ENCODE measurements at places on chromosomes 3 and 15.

GRCh38 chr15:29888646-29889045 is 66.4 kb upstream of the TJP1 start:
- peak; percentile 72 for DNase-seq

DNA sequence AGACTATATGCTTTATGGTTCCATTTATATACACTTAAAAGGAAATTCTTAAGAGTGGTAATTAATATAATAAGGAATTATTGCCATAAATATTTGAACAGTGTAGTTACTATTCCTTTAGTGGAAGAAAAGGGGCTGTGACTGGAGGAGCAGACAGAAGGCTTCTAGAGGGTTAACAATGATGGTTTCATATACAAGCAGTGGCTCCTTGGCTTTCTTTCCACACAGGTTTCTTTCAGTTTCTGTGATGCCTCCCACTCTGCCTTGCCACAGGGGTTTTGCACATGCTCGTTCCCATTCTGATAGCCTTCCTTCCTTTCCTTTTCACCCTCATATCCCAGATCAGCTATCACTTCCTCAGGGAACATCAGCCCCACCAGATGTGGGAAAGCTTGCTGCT is 108.8 kb upstream of the LYSMD4 start:
- no peak for DNase-seq

GRCh38 chr15:76935620-76936019 is 4.1 kb downstream of the RCN2 start:
- DNase-seq = peak; percentile 13

GRCh38 chr3:87090631-87091030 is 99.7 kb upstream of the VGLL3 start:
- DNase-seq = no peak

DNA sequence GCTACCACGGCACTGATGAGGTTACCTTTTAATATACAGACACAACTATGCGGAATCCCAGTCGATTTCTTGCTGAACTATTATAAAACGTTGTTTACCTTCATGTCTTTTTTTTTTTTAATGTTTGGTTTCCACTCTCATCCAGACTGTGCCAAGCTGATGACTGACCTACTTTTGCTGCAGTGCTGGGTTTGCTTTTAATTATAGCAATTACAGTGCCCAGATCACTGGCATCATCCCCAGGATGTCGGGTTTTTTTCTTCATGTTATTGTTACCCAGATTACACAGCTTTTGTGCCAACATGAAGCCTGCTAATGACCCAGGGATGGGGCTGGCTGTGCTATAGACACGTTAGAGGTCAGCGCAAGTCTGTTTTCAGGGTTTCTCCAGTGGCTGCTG is 294.0 kb upstream of the ATP10A start:
- DNase-seq = no peak

DNA sequence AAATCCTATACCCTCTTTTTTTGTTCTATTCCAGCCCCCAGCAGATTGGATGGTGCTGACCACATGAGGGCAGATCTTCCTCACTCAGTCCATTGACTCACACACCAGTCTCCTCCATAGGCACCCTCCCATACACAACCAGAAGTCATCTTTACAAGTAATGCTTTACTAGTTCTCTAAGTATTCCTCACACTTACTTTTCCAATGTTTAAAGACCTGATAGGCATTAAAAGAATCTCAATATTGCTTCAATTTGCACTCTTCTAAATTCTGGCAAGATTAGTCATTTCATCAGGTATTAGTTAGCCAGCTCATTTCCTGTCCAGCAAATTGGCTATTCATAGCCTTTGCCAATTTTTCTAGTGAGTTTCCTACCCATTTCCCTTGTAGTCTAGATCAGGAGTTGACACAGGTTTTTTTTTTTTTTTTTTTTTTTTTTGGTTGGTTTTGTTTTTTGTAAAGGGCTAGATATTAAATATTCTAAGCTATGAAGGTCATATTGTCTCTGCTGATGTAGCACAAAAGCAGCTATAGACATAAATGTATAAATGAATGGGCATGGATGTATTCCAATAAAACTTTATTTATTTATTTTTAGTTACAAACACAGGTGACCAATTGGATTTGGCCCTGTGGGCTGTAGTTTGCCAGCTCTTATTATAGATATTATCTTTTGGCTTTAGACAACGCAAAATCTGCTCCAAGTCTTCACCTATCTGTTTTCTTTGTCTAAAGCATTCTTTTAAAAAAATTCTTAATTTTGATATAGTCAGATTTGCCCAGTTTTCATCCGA is 76.1 kb downstream of the ABHD5 start:
- DNase-seq = peak; percentile 25

GRCh38 chr3:195195321-195196209 is 75.4 kb downstream of the XXYLT1 start:
- no peak for DNase-seq

GRCh38 chr15:74864296-74864695 is 8.9 kb downstream of the SCAMP2 start:
- no peak for DNase-seq

DNA sequence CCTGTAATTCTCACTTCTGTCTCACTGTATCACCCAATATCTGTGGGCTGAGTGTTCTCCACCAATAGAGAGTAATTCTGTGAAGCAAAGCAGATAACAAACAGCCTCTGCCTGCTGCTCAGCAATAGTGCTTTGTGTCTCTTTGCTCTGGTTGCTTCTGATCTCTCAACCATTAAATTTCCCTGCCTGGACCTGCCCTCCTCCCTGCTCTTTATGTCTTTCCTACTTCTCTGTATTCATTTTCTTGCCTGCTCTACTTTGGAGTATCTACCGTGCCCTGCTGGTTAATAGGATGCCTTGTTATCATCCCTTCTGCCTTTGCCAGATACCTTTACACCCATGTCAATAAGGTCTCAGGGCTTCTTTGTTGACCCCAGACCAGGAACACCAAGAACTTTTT is 102.9 kb upstream of the CGNL1 start:
- DNase-seq = no peak

DNA sequence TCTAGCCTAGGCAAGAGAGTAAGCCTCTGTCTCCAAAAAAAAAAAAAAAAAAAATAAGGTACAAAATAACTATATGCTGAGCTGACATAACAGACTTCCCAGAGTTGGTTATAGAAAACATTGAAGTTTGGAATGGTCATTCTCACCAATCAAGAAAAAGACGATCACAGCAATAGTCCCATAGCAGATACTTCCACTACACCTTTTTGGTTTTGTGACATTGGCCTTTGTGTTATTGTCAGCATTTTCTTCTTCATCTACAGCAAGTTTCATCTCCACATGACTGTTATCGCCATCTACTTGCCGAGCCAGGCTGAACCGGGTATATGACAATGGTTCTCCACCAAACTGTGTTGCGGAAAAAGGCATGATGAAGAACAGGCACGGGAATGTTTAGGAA is 6.9 kb downstream of the TFRC start:
- no peak for DNase-seq

- peak; percentile 96 for DNase-seq
Measured at GRCh38 chr3:39406368-39407258, at the start of gene RPSA. Gene RPSA (plus strand): TSS chr3:39406720. CDS start chr3:39407654, 934 bp downstream.

DNA sequence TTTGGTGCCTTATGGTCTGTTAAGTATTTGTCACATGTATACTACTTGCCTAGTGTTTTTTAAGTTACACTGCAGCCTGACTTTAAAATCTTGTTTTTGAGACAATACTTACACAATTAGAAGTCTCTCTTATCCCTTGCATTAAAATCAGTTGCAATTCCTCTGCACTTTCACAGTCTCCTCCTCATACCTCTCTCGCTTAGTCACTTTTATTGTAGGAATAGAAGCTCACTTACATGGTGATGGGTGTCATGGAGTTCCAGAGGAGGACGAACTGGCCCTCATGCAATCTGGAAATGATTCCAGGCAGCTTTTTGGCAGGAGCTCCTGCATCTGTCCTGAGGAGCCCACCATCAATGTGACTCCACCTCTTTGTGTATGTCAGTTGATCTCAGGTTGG is 238.4 kb upstream of the TBC1D5 start:
- no peak for DNase-seq

DNA sequence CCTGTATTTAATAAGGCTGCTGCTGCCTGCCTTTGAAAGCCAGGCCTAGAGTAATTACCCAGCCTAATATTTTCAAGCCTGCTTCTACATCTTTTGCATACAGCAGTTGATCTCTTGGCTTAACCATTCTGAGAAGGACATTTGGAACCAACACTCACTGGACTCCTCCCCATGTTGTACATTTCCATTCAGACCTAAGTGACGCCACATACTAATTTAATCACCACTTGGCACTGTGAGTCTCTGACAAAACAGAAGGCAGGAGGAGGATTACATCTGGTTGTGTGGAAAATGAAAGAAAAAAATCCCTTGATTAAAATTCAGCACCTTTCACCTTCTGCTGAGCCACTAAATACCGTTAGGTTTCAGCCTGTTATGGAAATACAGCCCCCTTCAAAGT is 102.2 kb upstream of the ARRDC4 start:
- no peak for DNase-seq

GRCh38 chr15:59492389-59493377 is 54.7 kb downstream of the FAM81A start:
- DNase-seq = peak; percentile 68

DNA sequence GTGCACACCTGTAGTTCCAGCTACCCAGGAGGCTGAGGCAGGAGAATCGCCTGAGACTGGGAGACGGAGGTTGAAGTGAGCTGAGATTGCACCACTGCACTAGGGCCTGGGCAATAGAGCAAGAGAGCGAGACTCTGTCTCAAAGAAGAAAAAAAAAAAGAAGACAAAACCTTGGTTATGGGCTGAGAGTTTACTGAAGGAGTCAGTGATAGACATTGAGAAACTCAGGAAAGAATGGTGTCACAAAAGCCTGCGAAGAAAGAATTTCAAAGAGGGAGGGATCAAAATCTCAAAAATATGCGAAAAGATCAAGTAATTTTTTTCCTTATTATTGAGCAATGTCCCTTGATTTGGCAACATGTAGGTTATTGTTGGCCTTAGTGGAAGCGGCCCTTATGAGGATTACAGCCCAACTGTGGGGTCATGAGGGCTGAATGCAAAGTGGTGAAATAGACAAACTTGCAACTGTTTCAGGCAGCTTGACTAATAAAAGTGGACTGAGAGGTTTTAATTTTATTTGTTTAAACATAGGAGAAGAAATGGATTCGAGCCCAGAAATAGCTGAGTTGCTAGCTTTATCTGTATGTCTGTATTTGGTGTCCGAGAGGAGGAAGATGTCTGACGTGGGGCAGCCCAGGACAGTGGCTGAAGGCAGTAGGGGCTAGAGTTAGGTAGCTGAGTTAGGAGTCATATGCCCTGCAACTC is 18.8 kb upstream of the CELF6 start:
- DNase-seq = no peak

DNA sequence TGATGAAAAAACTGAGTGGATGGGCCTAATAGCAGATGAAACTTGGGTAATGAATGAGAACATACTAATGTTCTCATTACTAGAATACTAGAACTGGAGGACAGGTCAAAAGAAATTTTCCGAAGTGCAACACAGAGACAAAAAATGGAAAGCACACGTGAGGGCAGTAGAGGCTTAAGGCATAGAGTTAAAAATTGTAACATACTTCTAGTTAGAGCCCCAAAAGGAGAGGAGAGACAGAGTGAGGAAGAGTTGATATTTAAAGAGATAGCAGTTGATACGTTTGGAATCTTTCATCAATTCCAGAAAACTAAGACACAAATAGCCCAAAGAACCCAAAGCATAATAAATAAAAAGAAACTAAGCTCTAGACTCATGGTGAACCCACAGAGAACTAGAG is 327.9 kb downstream of the SQOR start:
- DNase-seq = no peak

DNA sequence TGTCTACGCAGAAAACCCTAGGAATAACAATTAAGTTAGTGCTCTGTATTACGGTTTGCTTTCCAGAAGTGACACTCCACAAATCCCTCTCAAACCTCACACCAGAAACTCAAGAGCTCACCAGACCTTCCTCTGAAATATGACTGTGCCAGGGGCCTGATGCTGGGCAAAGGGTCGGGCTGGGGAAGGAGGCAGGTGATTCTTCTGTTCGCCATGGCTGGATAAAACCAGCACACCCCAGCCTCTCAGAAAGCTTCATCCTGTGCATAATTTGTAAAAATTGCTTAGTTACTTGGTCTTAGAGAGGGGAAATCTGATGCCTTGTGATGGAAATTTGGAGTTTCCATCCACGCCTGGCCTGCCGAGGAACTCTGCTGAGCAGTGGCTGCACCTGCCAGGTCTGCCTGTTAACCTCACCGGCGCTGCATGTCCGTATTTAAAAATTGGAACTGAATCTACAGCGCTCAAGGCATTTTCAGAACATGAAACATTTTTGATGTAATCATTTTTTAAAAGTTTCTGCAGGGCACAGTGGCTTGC is 22.7 kb upstream of the ATP1B3 start:
- DNase-seq = no peak

DNA sequence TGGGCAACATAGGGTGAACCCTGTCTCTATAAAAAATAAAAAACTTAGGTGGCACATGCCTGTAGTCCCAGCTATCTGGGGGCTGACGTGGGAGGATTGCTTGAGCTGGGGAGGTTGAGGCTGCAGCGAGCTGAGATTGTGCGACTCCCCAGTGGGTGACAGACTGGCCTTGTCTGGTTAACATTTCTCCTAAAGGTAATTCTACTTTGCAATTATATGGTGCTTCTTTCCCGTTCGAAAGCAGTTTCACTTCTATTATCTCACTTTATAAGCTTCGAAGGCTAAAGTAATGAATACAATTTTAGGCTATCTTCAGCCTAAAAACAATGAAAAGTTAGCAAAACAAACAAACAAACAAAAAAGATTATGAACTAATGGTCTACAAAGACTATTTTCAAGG is 35.3 kb downstream of the COMMD2 start:
- DNase-seq = no peak

- no peak for DNase-seq
Measured at GRCh38 chr3:55247666-55248065, 239.4 kb downstream of the WNT5A start.

- no peak for DNase-seq
Measured at GRCh38 chr15:40754574-40754882, 526 bp downstream of the RMDN3 start.

DNA sequence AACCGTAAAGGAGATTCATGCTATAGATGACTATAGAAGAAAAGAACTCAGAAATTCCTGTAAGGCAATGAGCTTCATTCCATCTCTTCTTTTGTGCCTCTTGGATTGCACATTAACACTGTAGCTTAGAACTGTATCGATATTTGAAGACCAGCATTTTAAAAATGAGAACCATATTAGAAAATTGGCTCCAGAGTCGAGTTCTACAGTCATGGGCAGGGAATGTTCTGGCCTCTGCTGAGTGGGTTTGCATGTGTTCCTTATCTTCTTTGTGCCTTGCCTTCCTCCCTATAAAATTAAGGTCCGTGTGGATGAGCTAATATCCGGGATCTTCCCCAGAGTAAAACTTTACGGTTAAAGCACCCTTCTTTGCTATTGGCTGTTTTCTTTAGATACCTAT is 77.4 kb upstream of the PLCL2 start:
- DNase-seq = no peak

GRCh38 chr15:41560572-41560874 is 1.5 kb downstream of the TYRO3 start:
- no peak for DNase-seq

- DNase-seq = no peak
Measured at GRCh38 chr3:49460956-49461355, 9.1 kb upstream of the DAG1 start.

GRCh38 chr3:126421573-126422119 is 26.9 kb downstream of the CFAP100 start:
- no peak for DNase-seq
